Activated CD8-positive, alpha-beta T cell treated with anti-CD3 and anti-CD28 coated beads for 36 hours (primary cell): ENCODE measurements at places on chromosomes 1 and 21. TPM values are rescaled to one million over a fixed set of nuclear protein-coding genes. Genes with fewer than 3 reads are reported as not detected.

The DENND2C gene
- total RNA-seq = 1.5 TPM

The GREM2 gene
- not detected for total RNA-seq

DNA sequence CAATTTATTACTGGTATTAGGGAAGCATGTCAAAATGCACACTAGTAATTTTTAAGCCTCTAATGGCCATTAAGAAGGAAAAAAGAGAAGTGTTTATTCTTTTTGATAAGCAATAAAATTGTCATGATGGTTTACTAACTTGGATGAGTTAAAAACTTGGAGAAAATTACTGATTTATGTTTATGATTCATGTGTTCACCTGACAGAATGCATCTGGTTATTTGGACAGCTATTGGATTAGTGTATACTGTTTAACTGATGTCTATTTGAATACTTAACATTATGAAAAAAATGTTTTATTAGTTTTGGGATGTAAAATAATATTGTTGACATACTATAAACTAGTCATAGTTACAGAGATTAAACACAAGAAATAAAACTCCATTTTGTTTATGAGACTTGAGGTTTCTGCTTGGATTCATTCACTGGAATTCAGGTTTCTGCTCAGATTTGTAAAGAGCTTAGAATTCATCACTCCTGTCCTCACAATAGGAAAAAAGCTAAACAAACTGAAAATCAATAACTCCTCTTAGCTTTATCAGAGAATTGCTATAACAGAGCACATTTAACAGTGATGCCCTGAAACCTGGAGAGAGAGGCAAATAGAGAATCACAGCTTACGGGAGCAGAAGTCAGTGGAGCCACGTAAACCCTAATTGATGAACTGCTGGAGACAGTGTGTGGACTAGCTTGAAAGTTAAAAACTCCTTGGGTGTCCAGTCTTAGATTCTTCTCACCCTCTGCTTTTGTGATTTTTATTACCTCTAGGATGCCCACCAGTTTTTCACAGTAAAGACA lies 56.7 kb downstream of the RALGPS2 start:
- no peak for DNase-seq

GRCh38 chr1:157087030-157087429 lies 12.6 kb downstream of the ETV3L start:
- DNase-seq = no peak

DNA sequence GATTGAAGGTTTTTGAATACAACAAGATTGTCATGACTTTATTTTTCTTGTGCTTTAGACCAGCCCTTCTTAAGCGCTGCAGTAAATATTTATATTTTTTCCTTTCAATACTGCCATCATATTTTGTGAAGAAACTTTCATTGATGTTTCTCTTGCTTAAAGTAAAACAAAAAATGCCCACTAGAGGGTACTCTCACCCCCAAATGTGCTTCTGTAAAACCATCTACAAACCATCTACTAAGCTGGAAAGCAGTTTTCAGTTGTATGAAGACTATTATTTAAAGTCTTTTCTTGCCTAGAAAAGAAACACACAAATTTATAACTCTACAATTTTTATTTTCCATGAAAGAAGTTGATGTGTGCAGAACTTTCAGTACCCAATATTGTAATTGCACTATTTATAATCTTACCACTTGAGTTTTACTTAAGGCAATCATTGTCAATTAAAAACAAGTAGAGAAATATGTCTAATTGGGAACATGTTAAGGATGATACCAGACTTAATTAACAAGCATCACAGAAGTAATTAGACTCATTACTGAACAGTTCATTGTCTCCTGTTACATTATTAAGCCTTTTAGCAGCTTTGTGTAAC lies 10.7 kb downstream of the LEPR start:
- no peak for DNase-seq

DNA sequence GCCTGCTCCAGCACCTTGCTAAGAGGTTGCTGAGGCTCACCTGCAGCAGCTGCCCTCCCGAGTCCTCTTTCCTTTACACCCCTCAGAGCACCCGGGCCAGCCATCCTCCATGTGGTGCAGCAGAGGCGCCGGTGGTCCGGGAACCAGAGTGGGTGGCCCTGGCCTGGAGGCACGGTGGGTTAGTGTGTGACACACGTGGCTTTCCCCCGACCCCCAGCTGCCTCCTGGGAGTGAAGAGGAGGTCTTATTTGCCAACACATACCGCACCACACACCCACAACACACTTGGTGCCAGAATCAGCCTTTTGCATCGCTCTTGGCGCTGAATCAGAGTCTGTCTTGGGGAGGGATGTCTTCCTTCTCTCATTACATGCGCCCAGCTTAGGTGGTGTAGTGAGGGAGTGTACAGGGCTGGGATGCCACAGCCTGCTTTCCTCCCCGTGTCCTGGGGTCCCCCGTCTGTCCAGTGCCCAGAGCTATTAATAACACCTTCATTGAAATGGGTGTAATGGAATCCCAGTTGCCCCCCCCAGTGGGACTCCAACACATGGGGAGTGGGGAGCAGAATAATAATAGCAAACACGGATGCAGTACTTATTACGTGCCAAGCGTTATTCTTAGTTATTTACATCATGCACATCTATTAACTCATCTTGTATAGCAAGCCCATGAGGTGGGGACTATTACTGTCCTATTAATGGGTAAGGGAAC lies 38.2 kb downstream of the MAPKAPK2 start:
- no peak for DNase-seq

GRCh38 chr1:90714521-90714951 lies 2.6 kb downstream of the BARHL2 start:
- DNase-seq = no peak

- no peak for DNase-seq
Observed at GRCh38 chr1:45762291-45762690, 11.8 kb upstream of the IPP start.

- DNase-seq = no peak
Observed at GRCh38 chr1:50774759-50775351, 185.2 kb downstream of the FAF1 start.
